CD4-positive, alpha-beta T cell treated with Interferon alpha-2 for 1 hour (primary cell): ENCODE measurements at places on chromosomes 3 and 15.
A peak's percentile ranks its signal among the peaks of the same experiment; 100 is the strongest.

DNA sequence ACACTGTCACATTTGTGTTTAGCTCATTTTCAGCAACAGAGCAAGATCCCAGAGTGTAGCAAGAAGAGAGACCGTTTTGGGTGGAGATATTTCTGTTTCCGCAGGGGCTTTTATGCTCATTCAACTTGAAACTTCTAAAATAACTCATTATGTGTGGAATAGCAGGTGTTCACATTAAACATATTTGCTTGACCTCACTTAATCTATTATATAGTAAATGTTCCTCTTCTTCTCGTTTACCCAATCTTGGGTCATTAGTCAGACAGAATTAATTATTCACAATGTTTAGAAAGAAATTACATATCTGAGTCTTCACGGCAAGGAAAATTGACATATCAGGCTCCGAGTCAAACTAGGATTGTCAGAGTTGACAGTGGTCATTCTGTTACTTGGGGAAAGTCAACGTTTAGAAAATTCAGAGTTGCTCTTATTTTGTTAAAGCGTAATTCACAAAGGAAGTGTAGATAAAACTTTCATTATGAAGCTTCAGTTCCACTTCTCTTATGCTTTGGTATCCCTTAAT, 222.9 kb downstream of the TPRG1 start:
- no peak for DNase-seq

DNA sequence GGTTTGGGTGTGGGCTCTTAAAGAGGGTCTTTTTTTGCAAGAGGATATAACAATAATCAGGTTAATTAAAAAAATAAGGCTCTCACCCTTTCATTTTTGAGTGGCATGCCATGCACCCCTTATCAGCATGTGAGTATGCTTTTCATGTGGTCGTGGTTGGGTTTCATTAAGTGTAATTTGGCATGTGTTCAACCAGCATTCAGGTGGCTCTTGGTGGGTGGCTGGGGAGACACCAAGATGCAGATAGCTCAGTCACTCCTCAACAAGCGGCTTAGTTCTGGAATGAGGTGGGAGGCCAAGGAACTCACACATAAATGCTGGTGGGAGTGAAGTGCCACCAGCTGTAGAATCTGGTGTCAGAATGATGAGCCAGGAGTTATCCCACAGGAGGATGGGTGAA, 66.8 kb downstream of the FLNB start:
- no peak for DNase-seq

DNA sequence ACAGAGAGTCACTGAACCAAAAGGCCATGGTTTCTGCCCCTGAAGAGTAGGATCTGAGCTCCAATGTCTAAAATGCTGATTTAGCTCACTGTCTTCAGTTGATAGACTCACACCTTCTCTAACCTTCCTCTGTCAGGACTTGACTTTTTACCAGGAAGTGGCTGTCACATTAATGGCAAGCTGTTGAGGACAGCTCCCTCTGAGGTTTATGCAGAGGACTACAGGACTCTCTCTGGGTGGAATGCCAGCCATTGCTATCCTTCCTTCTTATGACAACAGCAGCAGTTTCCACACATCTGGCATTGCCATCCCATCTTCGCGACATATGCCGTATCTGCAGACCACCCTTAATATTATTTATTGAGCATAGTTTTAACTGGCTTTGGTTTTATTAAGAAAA, 103.8 kb upstream of the PRICKLE2 start:
- no peak for DNase-seq

DNA sequence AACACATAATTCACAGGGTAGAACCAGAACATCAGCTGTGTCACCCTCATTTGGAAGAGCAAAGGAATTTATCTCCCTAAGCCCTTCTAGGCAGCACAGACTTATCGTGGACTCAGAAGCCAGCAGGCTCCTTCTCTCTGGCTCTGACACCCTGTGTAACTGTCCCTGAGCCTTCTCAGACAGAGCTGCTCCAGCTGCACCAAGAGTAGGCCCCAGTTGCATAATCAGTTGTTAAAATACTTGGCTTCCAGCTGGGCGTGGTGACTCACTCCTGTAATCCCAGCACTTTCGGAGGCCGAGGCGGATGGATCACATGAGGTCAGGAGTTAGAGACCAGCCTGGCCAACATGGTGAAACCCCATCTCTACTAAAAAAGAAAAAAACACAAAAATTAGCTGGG, 49.4 kb upstream of the ACVR2B start:
- no peak for DNase-seq

GRCh38 chr3:144344925-144345548, 373.4 kb downstream of the DIPK2A start:
- no peak for DNase-seq

GRCh38 chr15:66858423-66859207, 156.6 kb downstream of the SMAD6 start:
- DNase-seq: no peak

DNA sequence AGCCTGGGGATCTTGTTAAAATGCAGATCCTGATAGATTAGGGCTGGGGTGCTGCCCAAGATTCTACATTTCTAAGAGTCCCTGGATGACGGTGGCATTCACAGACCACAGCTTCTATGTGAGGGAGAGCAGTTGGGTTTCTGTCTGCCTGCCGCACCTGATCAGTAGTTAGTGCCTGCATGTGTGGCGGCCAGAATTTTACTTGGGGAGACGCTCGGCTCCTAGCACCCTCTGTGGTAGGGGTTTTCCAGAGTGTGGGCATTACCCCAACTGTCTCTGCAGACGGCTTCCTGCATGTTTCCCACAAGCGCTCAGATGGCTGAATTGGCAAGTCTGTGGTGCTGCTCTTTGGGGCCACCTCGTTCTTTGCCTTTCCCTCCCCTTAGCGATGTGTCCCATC, 8.3 kb downstream of the GHRL start:
- peak; percentile 70 for DNase-seq

GRCh38 chr15:79290642-79291275, 8.2 kb downstream of the ANKRD34C start:
- DNase-seq: no peak

DNA sequence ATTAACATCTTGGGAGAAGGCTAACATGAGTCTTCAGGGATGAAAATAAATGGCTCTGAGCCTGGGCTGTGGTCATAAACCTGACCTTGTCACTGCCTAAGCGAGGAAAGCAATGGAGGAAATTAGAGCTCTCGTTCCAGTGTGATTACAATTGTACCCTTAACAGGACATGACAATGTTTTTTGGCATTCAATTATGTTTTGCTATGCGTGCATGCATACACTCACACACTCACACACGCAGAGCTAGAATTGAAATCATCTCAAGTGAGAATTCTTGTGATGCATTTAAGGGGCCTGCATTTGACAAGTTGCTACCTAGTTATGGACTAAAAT, 24.1 kb downstream of the ZNF80 start:
- DNase-seq: no peak

DNA sequence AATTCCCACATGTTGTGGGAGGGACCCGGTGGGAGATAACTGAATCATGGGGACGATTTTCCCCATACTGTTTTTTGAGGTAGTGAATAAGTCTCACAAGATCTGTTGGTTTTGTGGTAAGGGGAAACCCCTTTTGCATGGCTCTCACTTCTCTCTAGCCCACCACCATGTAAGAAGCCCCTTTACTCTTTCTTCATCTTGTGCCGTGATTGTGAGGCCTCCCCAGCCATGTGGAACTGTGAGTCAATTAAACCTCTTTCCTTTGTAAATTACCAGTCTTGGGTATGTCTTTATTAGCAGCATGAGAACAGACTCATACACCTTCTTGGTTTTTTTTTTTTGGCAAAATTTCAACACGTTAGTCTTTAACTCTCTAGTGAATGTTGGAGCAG, 18.1 kb downstream of the ARL8B start:
- DNase-seq: peak; percentile 36

- DNase-seq: no peak
These were observed 8.5 kb upstream of the UBXN7 start for GRCh38 chr3:196440696-196441095.

- DNase-seq: no peak
These were observed 56.2 kb downstream of the ABHD2 start for GRCh38 chr15:89144491-89144890.

GRCh38 chr3:142209655-142210054, 15.7 kb downstream of the GK5 start:
- no peak for DNase-seq

GRCh38 chr3:1087066-1087560, 5.7 kb upstream of the CNTN6 start:
- DNase-seq: no peak

DNA sequence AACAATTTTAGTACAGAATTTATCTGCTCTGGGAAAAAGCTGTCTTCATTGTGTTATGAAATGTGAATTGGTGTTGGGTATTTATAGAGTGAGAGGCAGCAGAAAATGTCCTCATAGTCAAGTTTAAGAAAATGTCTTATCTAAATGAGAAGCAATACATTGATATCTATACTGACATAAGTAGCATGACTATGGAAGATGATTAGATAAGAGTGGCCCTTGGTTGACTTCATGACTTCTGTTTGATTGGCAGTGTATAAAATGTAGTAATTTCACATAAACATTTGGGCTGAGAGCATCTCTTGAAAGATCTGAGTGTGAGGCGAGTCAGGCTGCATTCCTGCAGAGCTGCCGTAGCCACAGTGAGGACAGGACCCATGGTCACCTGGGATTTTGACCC, 19.4 kb downstream of the MCTP2 start:
- no peak for DNase-seq

DNA sequence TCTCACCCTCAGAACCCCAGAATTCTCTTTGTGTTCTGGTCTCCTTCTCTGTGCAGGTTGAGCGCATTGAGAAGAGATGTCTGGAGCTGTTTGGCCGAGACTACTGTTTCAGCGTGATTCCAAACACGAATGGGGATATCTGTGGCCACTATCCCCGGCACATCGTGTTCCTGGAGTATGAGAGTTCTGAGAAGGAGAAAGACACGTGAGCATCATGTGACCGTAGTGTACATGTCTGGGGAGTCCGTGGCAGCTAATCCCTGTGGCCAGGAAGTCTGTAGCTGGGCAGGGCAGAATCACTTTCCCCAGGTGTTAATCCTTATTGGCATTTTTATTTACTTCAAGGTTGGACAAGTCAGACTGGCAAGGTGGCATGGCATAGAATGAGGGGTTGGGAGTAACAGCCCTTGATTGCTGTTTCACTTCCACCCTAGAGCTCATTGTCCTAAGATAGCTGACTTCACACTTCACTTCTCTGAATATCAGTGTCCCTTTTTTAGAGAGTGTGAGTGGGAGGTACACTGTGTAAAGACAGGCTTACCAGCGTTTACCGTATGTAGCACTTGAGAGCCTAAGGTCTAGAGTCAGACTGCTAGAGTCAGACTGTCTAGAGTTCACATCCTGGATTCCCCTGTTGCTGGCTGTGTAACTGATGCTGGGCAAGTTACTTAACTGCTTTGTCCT, 4.4 kb downstream of the MTMR14 start:
- no peak for DNase-seq

- DNase-seq: no peak
These were observed 461.3 kb upstream of the NAALADL2 start for GRCh38 chr3:174397848-174398247.

- DNase-seq: no peak
These were observed 127.1 kb upstream of the SMAD3 start for GRCh38 chr15:66938114-66938830.

GRCh38 chr3:52847241-52847640, 12.4 kb upstream of the MUSTN1 start:
- no peak for DNase-seq

DNA sequence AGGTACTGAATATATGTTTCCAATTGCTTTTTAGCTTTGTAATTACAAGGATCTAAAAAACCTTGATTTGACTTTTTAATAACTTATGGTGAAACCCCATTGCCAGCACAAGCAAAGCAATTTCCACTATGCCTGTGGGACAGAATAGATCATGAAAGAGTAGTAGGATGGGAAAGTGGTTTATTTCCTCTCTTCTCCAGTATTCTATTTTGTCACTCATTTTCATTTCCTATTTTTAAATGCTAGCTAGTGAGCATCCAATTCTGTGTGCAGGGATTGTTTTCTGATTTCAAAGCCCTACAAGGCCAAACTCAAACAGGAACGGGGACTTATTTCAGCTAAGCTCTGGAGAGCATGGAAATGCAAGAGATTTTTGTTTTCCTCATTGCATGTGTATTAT, 132.0 kb upstream of the TGFBR2 start:
- DNase-seq: no peak
